ENCODE measurements at places on chromosomes 7 and 10. TPM values are rescaled to one million over a fixed set of nuclear protein-coding genes. Genes with fewer than 3 reads are reported as not detected.

Gene INTS15
- total RNA-seq, result 26.2 TPM

Gene MALRD1
- total RNA-seq, result not detected

Gene NUTM2B
- total RNA-seq, result 0.36 TPM

Gene ASZ1
- not detected for total RNA-seq

Gene TLX1
- not detected for total RNA-seq

Gene PNLIPRP3
- 0.56 TPM for total RNA-seq

Gene MNX1
- total RNA-seq, result 0.36 TPM

Gene PTPN20
- not detected for total RNA-seq

Gene VSTM2A
- not detected for total RNA-seq

Gene GIMAP7
- total RNA-seq, result not detected

Gene PRR15
- total RNA-seq, result not detected

Gene KCND2
- 2.7 TPM for total RNA-seq

Gene TSPAN33
- total RNA-seq, result 153 TPM

Gene OPN4
- total RNA-seq, result not detected

Gene FAM25A
- total RNA-seq, result not detected

Gene FOXI2
- total RNA-seq, result not detected

Gene JCAD
- 13.2 TPM for total RNA-seq

Gene ABCC2
- total RNA-seq, result 0.05 TPM

Gene ITGB8
- total RNA-seq, result 23.6 TPM

Gene ADAMTS14
- 7.5 TPM for total RNA-seq

Gene SFTPD
- total RNA-seq, result not detected

Gene ZNF518A
- 15.4 TPM for total RNA-seq

Gene TDRD1
- 0.51 TPM for total RNA-seq

Gene PROSER2
- 15.0 TPM for total RNA-seq

Gene CACNA2D1
- total RNA-seq, result 261 TPM

Gene MLLT10
- 15.5 TPM for total RNA-seq

Gene GIMAP8
- total RNA-seq, result not detected

Gene FAM180A
- 2.6 TPM for total RNA-seq

Gene RBM20
- total RNA-seq, result 2.6 TPM

Gene ATOH7
- total RNA-seq, result 1.0 TPM

Gene TAS2R4
- total RNA-seq, result 0.68 TPM
